ENCODE measurements at places on chromosomes 12 and 14.

GRCh38 chr14:31419967-31420318, 407 bp downstream of the HEATR5A start:
- no peak for DNase-seq

DNA sequence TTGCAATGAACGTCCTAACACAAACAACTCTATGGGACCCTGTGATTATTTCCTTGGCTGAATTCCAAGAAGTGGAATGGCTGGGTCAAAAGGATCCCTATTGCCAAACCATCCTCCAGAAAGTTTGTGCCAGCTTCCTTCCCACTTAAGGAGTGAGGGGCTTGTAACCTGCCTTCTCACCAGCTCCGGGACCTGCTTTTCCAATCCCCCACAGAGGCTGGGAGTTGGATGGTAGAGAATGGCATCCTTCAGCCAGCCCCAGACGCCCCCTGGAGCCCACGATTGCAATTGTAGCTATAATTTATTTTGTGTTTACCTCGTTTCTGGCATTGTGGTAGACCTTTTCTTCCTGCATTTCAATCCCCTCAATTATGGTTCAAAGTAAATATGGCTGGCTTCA, 9.7 kb upstream of the ZDHHC22 start:
- DNase-seq, result no peak

DNA sequence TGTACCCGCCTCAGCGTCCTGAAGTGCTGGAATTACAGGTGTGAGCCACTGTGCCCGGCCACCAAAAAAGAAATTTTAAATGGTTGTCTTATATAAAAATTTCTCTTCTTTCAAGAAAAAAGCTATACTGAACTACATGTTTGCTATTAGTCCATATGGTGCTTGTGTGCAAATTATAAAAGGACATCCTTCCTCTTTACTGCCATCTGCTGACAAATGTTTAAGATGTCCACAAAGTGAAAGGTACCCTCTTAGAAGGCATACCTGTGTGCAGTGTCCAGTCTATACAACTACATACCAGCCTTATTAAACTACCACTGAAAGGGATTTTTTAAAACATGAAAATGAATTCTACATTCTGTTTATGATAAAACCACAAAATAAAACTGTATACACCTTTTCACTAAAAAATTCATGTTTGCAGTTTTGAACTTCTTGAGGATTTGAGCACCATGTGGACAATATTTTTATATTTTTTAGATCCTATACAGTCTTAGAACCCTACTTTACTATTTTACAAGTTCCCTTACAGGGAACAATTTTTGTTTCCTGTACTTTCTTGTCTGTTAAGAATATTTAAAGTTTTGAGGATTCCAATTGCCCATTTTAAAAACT, 32.8 kb upstream of the TOMM20L start:
- peak; percentile 11 for DNase-seq

DNA sequence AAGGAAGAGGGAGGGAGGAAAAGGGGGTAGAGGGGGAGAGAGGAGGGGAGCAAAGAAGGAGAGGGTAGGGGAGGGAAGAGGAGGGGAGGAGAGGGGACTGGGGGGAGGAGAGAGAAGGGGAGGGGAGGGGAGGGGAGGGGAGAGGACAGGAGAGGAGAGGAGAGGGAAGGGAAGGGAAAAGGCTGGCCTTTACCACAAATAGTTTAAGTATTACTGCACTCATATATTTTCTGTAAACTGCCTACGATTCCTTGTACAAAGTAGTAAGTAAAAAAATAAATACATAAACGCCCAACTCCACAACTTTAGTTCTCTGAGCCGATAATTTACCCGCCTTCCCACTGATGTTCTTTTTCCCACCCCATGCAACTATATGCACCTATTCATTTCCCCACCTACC, 23.7 kb upstream of the RERG start:
- DNase-seq, result no peak

- DNase-seq, result no peak
Observed at GRCh38 chr12:12872934-12873275, 18.5 kb upstream of the GPRC5A start.

GRCh38 chr12:6827982-6828780, at the start of gene P3H3:
P3H3 (plus strand) TSS chr12:6828407; CDS start chr12:6828441, 34 bp downstream.
- DNase-seq, result no peak

GRCh38 chr14:98230411-98230810, 1041.6 kb downstream of the BCL11B start:
- DNase-seq, result no peak

DNA sequence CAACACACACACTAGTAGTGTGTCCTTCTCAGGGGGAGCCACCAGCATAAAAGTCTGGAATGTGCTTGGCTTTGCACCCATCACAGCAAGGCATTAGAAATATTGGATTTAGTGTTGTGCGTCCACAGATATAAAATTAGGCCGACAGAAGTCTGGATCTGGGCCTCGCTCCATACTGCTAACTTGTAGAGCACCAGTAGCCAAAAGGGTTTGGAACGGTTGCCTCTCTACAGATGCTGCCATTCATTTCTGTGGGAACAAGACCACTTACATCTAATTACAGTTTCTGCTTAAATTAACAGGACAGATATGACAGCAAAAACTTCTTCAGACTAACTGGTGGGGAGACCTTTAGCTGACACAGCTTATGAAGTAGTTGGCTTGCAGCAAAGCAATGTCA, 94.2 kb downstream of the EXOC5 start:
- no peak for DNase-seq

DNA sequence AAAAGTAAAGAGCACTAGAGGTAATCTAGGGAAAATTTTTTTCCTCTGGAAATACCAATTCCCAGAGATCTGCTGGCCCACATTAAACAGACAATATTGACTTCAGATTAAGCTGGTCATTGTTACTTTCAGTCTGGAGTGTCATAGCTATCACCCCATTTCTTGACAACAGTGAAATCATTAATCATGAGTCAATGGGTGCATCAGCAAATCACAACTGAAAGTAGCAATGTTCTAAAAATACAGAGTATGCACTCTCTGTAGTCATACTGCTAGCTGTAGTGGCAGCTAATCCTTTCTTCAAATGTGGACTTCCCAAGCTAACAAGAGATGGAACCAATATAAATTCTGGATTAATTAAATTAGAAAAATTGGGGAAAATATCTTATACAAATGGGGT, 129.9 kb downstream of the CPNE8 start:
- DNase-seq, result no peak

DNA sequence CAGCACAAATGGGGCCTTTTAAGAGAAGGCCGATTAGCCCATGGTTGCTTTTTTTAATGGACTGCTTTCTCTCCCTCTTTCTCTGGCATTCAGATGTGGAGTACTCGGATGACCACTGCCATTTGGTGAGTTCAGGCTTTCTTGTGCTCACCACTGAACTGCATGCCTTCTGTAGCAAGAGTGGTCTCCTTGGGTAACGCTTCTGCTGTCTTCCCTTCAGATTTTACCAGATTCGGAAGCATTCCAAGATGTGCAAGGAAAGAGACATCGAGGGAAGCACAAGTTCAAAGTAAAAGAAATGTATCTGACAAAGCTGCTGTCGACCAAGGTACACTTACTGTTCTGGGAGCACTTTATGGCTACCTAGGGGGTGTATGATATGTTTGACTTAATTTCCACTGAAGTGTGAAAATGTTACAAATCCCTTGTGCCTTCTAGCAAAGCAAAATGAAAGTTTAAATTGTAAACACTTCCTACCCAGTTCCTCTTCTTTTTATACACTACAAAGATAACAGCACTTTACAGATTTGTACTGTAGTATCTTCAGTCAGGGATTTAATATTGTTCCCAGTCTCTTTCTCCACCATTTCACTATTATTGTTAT, 148.8 kb downstream of the PLXNC1 start:
- no peak for DNase-seq

GRCh38 chr12:28235015-28235414, 44.8 kb downstream of the CCDC91 start:
- DNase-seq, result no peak

GRCh38 chr12:4938900-4939299, 29.2 kb downstream of the KCNA1 start:
- no peak for DNase-seq

DNA sequence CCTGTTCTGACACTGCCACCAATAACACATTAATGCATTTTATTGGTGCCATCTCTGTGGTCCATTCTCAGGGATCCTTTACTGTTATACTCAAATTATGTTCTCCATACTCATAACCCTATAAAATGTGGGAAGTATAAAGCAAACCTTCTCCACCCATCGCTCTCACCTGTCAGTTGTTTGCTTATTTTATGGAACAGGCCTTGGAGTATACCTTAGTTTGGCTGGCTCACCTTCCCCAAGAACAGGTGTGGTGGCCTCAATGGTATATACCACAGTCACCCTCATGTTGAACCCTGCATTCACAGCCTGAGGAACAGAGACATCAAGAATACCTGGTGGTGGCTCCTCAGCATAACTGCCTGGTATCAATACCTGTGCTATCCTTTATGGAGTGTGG, 308.4 kb upstream of the STXBP6 start:
- no peak for DNase-seq

GRCh38 chr12:99766408-99766807, 118.9 kb downstream of the GARIN6 start:
- DNase-seq, result no peak

DNA sequence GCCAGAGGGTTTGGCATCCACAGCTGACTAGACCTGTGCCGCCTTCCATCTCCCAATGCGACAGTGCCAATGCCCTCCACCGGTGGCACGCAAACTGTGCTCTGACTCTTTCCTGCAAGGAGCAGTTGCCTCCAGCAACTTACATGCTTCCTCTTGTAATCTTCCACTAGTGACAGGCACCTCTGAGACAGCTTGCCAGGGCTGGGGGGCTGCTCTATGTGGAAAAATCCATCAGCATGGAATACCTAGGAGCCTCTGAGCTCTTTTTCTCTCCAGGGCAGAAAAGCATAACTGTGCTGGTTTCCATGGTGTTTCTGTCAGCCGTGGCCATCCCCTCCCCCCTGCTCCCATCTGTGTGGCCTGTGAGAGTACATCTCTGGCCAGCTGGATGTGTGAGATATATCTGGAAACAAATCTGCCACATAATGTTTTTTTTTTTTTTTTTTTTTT, 110.6 kb downstream of the MYRFL start:
- DNase-seq, result no peak

DNA sequence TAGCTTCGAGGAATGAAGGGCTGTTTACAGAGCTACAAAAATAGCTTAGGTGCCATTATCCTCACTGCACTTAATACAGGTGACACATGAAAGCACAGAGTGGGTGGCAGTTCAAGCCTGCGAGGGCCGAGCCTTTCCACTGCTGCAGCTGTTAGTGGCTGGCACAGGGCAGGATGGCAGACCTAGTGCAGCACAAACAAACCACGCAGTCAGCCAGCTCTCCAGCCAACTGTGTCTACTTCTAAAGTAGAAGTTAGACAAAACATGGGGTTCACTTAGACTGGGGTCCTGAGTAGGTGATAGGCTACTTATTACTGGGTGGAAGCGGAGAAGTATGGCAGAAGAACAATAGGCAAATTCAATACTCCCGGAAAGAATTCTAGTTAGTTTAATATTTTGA, 95.4 kb downstream of the DUSP16 start:
- DNase-seq, result no peak

DNA sequence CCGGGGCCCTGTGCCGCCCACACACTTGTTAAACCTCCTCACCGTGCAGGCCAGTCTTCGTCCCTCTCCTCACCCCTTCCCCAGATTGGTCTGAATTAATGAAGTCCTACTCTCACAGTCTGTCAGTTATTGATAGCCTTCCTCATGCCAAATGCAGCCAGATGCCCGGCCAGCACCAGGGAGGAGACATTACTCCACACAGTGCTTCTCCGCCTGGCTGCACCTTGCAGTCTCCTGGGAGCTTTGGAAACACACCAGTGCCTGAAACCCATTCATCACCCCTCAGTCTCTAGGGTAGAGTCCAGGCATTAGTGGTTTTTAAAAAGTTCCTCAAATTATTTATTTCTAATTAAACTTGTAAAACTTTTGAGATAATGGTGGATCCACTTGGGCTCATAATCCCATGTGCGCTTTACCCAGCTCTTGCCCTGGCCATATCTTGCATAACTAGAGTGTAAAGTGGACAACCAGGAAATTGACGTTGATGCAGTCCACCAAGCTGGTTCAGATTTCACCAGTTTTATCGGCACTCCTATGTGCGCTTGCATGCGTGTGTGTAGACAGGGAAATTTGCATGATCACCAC, 38.2 kb upstream of the TSPAN9 start:
- DNase-seq, result no peak

DNA sequence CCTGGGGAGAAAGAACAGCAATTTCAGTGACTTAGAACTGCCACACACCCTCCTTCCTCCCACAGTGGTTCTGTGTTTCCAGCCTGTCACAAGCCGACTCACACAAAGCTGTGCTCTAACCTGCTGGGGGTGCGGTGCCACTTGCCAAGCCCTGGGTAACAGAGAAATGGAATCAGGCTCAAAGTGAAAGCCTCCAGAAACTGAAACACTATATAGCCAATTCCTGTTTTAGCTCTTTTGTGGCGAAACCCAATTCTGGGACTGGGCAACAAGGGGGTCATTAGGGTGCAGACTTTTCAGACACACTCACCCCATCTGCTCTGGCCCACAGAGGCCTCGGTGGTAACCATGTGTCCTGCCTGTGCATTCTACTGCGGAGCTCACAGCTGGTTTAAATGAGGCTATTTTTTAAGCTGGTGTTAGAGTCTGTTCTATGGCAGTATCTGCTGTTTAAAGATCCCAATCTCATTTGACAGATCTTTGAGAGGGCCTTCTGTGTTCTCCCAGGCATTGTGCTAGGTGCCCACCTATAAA, 15.2 kb upstream of the ACTR6 start:
- DNase-seq, result no peak

GRCh38 chr14:51901475-51902024, 41.1 kb downstream of the GNG2 start:
- DNase-seq, result no peak

DNA sequence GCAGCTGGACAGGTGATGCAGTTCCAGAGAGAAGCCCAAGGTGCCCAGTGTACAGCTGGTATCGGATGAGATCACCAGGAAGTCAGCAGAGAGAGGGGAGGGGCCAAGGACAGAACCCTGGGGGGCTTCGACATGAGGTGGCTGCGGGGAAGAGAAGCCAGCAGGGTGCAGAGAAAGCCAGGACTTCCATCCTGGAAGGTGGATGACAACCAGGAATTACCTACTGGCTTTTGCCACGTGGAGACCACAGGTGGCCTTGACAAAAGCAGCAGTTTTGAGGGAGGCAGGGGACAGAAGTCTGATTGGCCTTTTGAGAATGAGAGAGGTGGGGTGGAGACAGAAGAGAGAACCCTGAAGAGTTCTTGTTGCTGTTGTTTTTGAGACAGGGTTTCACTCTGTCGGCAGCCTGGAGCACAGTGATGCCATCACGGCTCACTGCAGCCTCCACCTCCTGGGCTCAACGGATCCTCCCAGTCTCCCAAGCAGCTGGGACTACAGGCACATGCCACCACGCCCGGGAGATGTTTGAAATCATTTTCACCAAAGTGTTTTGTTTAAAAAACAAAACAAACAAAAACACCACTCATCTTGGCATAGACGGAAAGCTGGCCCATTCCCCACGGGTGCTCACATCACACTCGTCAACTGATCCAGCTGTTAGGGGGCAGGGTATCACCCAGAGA, 35.2 kb downstream of the CDC42BPB start:
- DNase-seq, result no peak

- no peak for DNase-seq
Observed at GRCh38 chr14:69092840-69093422, 60.0 kb downstream of the DCAF5 start.

- DNase-seq, result no peak
Observed at GRCh38 chr14:92549105-92549858, 35.7 kb downstream of the RIN3 start.

Data from astrocyte of the cerebellum (primary cell).